AML-193 (cell line): ENCODE measurements at places on chromosomes 12 and 14.

DNA sequence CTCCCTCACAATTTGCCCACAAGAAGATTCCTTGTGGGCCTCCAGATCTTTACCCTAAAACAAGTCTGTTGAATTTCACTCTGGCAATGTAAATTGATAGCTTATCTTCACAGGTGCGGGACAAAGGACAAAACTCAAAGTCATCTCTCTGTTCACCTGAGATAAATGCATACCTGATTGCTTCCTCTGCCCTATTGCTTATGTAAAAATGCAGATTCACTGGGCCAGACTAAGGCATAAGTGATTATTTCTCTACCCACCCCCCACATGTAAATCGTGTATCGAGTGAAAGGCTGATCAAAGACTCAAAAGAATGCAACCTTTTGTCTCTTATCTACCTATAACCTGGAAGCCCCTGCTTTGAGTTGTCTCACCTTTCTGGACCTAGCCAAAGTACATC is 316.8 kb downstream of the SSPN start:
- DNase-seq = no peak

- DNase-seq = no peak
These were observed 6.7 kb upstream of the HOXC6 start for GRCh38 chr12:54021432-54022013.

- DNase-seq = no peak
These were observed 6.7 kb upstream of the CHGA start for GRCh38 chr14:92916201-92916600.

DNA sequence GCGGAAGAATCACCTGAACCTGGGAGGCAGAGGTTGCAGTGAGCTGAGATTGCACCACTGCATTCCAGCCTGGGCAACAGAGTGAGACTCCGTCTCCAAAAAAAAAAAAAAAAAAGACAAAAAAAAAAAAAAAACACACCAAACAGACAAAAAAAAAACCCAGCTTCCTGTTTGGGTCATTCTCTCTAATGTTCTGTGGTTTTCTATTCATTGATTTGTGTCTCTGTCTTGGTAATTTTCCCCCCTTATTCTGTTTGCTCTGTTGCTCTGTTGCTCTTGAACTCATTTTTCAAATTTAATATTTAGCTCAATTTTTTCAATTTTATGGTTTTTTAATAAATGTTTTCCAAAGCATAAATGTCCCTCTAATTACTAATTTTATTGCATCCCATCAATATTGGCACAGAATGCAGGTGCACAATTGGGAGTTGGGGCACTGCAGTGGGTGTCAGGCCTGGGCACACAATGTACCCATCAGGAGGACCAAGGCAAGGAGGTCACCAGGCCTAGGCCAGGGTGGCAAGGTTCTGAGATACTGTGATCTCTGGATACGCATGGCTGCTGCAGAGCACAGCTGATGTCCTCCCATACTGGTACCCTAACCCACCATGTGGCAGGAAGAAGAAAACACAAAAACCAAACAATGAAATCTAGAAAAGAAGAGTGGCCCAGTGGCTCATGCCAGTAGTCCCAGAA is 8.0 kb upstream of the GNPTAB start:
- no peak for DNase-seq

DNA sequence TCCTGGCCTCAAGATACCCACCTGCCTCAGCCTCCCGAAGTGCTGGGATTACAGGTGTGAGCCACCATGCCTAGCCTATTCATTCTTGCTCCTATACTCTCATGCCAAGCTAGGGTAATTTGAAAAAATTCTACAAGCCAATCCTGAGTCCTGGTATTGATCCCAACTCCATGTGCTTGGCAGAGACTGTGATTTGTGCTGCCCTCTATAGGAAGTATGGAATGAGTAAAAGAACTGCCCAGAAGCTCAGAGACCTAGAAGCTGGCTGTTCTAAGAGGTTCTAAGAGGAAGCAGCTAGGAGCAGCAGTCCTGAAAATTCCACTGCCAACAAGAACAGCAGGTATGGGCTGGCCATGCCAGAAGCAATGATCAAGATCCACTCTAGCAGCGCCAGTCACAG is 402.5 kb downstream of the PCNX1 start:
- no peak for DNase-seq

- DNase-seq = no peak
These were observed 344.9 kb downstream of the DPF3 start for GRCh38 chr14:72549026-72549425.

DNA sequence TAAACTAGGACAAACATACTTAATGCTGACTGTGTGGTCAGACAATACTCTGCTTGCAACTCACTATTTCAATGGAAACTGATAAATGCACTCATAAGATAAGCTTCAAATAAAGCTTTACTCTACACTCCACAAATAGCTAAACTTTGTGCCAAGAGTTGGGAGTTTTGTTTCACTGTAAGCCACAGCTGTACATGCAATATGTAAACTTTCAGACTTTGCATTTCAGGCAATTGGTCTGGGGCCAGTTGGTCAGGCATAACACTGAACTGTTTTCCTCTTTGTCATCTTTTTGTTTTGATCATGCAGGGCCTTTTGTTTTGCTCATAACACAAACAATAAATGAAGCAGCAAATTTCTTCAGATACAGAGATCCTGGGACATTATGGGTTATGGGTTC is 426.2 kb downstream of the IPO8 start:
- no peak for DNase-seq

- DNase-seq = no peak
These were observed 140.8 kb downstream of the CAPZA3 start for GRCh38 chr12:18878676-18879180.

- no peak for DNase-seq
These were observed 118.3 kb upstream of the SLC38A4 start for GRCh38 chr12:46944088-46944487.

DNA sequence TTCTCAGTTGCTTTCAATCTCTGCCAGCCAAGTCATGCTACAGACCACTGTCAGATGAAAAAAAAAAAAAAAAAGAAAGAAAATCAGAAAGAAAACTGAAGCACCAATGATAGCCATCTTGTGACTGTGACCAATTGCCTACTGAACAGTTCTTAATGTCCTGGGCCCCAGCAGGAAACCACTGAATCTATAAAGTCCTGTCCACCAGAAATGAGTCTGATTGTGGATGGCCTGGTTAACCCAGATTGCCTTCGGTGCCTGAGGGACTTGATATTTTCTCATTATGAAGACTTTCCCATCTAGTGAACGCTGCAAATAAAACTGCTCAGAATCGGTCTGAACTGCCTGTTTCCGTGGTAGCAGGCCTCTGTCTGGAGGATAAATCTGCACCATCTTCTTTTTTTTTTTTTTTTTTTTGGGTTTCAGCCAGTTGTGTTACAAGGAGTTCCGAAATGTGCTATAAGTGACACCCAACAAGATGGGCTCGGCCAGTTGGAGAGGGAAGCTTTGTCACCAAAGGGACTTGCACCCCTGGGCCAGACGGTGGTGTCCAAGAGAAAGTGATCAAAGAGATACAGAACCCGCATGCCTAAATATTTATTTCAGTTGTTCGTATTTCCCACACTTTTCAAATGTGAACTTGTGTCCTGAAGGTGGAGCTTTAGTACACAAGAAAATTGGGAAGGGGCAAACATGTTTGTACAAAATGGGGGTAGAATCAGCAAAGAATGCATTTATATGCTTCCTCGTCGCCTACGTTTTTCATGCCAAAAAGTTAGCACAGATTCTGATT is 3.0 kb upstream of the PLXNC1 start:
- peak; percentile 57 for DNase-seq

DNA sequence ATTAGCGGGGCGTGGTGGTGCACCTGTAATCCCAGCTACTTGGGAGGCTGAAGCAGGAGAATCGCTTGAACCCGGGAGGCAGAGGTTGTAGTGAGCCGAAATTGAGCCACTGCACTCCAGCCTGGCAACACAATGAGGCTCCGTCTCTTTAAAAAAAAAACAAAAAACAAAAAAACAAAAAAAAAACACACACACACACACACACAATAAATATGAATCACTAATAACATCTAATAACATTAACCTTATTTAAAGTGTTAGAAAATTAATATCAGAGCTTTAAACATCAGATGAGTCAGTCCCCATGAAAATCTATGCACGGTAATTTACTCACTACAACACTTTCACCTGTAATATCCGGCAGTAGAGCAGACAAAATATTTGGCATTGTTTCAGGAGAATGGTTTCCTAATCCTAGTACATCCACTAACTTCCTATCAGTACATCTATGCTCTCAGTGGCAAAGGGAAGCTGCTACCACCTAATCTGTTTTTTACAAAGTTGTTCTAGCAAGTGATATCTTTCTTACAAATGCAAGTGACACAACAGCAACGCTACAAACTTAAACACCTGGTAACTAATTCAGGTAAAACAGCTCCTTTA is 36.2 kb downstream of the MED13L start:
- no peak for DNase-seq

DNA sequence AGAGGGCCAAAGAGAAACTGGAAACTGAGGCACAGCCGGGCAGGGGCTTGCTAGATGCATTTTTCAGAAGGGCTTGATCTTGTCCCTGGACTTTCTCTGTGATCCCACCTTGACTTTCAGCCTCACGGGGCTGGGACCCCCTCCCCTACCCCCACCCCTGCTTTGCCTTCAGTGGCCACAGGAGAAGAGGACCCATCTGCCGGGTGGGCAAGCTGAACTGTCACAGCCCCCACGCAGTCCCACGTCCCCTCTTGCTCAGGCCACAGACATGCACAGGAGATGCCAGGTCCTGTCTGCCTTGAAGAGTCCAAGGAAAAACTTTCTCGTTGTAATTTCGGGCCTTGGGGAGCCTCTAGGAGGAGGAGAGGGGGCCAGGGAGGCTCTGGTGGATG is 158.9 kb downstream of the KIF26A start:
- no peak for DNase-seq

GRCh38 chr12:128933926-128934325 is 80.6 kb downstream of the GLT1D1 start:
- DNase-seq = no peak

DNA sequence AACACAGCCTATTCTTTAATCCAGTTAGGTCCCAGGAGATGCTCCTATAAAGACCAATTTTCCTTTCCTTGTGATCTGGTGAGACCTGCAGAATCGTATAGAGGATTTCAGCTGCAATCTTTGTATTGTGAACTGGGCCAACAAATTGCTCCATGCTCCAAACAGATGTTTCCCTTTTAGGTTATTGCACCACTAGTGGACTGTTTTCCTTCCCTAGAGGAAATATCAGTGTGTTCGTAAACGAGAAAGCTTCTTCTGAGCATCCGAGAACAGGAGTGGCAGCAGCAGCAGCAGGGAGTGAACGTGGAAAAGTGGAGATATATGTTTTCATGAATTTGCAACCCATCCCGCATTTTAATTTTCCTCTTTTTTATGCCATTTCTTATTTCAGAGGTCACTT is 344.1 kb upstream of the PDE3A start:
- DNase-seq = no peak

DNA sequence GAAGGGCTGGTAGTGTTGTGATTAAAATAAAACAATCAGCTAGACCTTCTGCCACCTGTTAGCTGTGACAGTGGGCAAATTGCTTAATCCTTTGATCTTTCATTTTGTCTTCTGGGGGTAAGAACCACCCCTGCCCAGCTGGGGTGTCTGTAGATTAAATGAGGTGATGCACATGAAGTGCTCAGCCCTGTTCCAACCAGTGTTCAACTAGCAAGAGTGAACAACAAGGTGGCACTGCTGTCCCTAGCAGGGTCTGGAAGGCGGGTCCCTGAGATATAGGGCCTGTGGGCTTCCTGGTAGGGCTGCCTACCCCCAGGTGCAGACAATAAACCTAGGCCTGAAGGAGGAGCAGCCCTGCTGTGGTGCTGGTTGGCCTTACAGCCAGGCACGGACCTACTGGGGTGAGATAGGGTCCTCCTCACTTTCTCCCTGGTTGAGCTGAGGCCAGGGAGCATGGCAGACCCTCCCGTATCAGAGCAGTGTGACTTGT is 60.6 kb downstream of the ARL6IP4 start:
- DNase-seq = no peak

GRCh38 chr12:1920971-1921370 is 2.5 kb upstream of the CACNA2D4 start:
- peak; percentile 66 for DNase-seq

DNA sequence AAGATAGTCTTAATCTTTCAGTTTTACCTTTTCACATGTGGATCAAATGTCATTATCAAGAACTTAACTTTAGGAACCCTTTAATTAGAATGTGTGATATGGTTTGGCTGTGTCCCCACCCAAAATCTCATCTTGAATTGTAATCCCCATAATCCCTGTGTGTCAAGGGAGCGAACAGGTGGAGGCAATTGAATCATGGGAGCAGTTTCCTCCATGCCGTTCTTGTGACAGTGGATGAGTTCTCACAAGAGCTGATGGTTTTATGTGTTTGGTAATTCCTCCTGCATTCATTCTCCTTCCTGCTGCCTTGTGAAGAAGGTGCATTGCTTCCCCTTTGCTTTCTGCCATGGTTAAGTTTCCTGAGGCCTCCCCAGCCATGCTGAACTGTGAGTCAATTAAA is 160.6 kb downstream of the MON2 start:
- DNase-seq = no peak

DNA sequence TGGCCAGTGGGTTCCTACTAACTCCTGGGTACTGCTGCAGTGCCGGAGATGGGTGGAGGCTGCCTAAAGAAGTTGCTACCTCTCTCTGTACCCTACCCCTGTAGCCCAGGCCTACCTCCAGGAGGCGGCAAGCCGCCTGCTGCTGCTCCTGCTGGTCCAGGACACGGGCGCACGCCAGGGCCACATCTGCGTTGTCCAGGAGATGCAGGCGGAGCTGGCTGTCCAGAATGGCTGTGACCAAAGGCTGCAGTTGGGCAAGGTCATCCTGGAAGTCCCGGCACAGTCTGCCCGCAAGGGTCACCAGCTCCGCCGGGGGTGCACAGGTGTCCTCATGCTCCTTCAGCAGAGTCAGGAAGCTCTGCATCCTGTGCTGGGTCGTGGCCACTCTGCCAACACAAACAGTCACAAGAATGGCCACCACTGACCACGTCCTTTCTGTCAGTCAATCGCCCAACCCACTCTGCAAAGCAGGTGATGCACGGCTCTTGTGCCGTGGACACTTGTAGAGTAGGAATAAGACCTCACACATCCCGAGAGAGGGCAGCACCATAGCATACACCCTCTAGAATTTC is 1.6 kb downstream of the ANHX start:
- no peak for DNase-seq

DNA sequence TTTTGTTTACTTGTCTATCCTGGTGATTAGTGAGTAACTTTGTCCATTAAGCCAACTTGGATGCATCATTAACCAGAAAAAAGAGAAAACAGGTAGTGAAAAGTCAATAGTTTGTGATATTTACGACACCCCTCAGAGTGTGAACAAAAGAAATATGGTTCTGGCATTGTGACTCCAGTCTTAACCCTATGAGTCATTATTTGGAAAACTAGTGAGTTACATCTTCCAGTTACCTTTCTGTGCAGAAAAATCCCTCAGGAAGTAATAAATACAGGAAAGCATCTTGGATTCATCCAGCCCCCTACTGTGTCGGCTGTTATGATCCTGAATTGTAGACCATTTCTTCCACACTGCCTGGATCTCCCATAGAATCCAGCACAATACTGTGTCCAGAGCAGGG is 379.1 kb downstream of the GALC start:
- DNase-seq = no peak

- DNase-seq = no peak
These were observed 3.2 kb upstream of the PYGL start for GRCh38 chr14:50947446-50947845.

- no peak for DNase-seq
These were observed 11.9 kb downstream of the FAM222A start for GRCh38 chr12:109725321-109726105.

- no peak for DNase-seq
These were observed 92.3 kb upstream of the DCN start for GRCh38 chr12:91274916-91275315.

GRCh38 chr12:78396538-78396937 is 468.0 kb upstream of the SYT1 start:
- no peak for DNase-seq
